Aorta (tissue), 5 donors: ENCODE measurements at places on chromosomes 11 and 22. TPM values are rescaled to one million over a fixed set of nuclear protein-coding genes. Genes with fewer than 3 reads are reported as not detected.

The SHANK2 gene
- total RNA-seq: 0.16 TPM

The LDHAL6A gene
- not detected for total RNA-seq

The CARNS1 gene
- total RNA-seq: 7.0 TPM

The ARHGAP20 gene
- 5.1 TPM for total RNA-seq

DNA sequence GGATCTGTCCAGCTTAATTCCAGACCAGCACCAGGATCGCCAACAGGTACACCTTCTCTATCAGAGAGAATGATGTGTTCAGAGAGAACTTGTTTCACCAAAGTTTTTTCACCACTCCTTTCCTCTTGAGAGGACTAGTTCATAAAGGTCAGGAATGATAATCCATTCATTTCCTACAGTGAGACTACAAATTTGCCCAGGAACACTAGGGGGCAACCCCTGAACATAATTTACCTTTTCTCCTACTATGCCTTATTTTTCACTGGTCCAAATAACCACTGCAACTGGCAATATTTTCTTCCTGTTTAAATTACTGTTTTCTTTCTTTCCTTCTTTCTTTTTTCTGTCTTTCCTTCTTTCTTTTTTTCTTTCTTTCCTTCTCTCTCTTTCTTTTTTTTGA, 22.5 kb downstream of the CAVIN3 start:
- DNase-seq: no peak

DNA sequence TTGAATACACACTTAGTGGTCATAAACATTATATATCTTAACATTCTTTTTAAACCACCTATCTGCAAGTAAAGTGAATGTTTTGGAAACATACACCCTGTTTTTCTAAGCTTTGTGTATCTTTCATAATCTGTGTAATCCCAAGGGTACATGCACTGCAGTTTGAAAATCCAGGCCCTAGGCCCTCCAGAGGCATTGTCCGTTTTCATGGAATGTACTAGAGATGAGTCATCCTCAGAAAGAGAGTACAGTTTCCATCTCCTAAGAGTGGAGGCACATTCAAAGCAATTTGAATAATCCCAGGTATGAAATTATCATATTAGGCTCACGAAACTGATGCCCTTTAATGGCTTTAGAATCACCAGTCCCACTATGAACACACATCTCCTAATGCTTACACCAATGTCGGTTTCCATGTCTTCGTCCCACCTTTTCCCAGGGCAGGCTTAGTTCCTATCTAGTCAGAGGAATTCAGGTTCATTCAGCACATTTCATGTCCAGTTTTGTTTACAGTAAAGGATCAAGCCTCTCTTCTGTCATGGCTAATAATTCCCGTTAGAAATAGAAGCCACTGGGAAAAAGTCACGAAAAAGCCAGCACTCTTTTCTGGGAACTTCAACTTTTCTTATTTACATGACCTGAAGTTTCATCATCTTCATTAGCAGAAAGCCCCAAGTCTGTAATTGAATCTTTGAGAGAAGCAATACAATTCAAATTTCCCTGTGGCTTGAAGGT, 39.5 kb upstream of the CD44 start:
- DNase-seq: no peak

DNA sequence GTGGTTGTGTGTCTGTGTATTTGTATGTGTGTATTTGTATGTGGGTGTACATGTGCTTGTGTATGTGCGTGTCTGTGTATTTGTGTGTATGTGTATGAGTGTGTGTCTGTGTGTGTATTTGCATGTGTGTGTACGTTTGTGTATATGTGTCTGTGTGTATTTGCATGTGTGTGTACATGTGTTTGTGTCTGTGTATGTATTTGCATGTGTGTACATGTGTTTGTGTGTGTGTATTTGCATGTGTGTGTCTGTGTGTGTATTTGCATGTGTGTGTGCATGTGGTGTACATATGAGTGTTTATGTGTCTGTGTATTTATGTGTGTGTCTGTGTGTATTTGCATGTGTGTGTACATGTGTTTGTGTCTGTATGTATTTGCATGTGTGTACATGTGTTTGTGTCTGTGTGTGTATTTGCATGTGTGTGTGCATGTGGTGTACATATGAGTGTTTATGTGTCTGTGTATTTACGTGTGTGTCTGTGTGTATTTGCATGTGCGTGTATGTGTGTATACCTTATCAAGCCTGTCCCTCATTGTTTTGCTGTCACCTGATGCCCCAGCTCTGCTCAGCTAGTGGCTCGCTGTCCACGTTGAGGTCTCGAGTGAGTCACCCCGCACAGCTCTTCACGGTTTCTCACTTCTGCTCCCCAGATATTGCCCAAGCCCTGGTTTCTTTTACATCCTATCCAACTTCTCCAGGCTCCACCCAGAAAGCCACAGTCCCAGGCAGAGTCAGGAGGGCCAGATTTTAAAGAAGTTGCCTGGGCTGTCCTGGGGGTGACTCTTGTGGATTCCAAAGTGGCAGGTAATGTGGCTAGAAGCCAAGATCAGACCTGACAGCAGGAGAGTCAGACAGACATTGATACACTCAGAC, 15.2 kb downstream of the MB start:
- DNase-seq: peak; percentile 75

- DNase-seq: peak; percentile 77
Measured at GRCh38 chr22:25062386-25063085, 110.0 kb downstream of the KIAA1671 start.

GRCh38 chr11:75513250-75513649, 12.5 kb downstream of the GDPD5 start:
- DNase-seq: no peak

DNA sequence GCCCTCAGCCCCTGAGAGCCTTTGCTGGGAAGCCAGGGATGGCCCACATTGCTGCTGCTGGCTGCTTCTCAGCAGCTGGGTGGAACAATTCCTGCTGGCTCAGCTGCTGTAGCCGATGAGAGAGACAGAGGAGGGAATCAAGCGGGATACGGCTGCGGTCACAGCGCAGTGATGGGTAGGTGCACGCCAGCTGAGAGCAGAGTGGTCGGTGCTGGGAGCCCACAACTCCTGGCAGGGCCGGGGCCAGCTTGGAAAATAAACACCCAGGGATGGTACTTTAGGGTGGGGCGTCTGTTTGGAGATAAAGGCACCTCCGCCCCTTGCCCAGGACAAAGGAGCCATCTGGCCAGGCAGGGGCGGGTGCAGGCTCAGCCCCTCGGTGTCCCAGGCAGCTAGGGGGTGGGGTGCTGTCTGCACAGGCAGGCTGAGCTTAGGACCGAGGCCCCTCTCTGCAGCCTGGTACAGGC, 480.5 kb downstream of the MIAT start:
- DNase-seq: no peak

GRCh38 chr11:33663121-33663520, 37.5 kb downstream of the C11orf91 start:
- DNase-seq: no peak
